Dermis blood vessel endothelial cell (primary cell): ENCODE measurements at places on chromosomes 3 and 15. TPM values are rescaled to one million over a fixed set of nuclear protein-coding genes. Genes with fewer than 3 reads are reported as not detected.

Gene XCR1
- total RNA-seq = not detected in 2 replicates

Gene ADCY5
- 0.17 and 1.3 TPM in 2 replicates for total RNA-seq

Gene GOLGA6D
- total RNA-seq = not detected in 2 replicates

DNA sequence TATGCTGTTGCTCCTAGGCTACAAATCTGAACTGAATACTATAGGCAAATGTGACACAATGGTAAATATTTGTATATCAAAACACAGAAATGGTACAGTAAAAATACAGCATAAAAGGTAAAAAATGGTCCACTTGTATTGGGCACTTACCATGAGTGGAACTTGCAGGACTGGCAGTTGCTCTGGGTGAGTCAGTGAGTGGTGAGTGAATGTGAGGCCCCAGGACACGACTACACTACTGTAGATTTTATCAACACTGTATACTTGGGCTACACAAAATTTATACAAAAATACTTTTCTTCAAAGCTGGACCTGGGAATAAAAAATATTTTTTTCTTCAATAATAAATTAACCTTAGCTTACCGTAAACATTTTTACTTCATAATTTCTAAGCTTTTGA lies 41.6 kb upstream of the DUT start:
- DNase-seq = no peak

- peak; percentile 90 for DNase-seq
Observed at GRCh38 chr15:52568601-52569585, at the start of gene ARPP19. Gene ARPP19, minus strand, starts transcription at chr15:52569030. Its CDS starts 138 bp downstream, at chr15:52568892.

DNA sequence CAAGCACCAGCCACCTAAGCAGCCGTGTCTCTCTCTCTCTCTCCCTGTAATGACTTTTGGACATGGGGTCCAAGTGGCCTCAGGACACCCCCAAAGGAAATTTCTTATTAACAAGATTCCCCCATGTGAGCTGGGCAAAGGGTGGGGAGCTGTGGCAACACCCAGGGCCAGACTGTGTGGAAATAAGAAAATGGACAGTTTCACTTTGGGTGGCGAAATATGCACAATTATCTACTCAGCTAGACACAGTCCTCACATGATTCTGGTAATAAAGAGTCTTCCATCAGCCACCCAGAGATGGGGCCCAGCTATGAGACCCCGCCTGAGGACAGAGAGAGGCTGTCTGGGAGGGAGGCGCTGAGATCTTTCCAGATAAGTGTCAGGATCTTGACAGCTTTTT lies 96.8 kb upstream of the TPM1 start:
- DNase-seq = no peak

GRCh38 chr3:101011136-101011535 lies 17.9 kb upstream of the ABI3BP start:
- DNase-seq = no peak

- no peak for DNase-seq
Observed at GRCh38 chr3:112856537-112856936, 9.9 kb upstream of the CD200R1L start.

DNA sequence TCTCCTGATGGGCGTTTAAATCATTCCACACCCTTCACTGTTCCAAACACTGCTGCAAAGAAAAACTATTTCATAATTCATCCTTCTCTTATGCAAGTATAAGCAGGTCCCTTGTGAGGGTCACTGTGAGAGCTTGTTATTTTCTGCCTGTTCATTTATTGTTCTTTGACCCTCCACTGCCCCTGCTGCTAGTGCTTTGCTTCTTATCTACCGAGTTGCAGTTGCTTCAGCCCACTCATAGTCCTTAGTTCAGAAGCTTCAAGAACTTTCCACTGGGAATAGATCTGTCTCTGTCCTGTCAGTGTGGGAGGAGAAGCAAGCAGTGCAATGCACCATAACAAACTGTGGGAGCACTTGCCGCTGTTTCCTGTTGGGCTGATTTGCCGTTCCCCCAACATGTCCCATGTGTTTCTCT lies 39.8 kb downstream of the RIOX2 start:
- no peak for DNase-seq

DNA sequence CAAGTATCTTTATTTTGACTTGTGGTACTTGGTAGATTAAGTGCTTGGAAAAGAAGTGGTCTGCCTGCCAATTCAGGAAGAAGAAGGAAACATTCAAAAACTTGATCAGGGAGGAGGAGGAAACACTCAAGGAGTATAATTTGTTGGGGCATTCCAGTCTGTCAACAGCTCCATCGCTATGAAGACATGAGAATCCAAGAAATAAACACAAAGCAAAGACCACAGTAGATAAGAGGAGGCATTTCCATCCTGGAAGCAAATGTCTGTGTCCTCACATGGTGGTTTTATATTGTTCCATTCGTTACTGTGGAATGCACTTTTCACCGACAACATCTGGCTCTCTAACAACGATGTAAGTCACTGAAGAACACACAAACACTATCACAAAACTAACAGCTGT lies 176.1 kb upstream of the FRMD4B start:
- DNase-seq = no peak

GRCh38 chr3:112489674-112490479 lies 9.4 kb downstream of the BTLA start:
- no peak for DNase-seq

- no peak for DNase-seq
Observed at GRCh38 chr15:91499774-91500383, 353.6 kb upstream of the SLCO3A1 start.

DNA sequence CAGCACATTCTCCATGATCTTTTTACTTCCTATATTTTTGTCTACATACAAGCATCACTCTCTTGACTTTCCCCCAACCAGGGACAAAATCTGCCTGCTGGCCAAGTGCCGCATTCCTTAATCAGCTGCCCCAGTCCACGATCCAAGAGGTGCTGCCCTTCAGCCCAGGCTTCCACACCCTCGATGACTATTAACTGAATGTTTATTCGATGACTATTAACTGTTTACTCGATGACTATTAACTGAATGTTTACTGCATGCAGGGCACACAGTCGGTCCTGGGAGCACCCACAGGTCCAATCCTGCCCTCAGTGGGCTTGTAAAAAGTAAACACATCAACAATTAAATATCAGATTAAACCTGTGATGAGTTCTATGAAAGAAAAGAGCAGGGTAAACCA lies 256.9 kb downstream of the ARRDC4 start:
- no peak for DNase-seq

DNA sequence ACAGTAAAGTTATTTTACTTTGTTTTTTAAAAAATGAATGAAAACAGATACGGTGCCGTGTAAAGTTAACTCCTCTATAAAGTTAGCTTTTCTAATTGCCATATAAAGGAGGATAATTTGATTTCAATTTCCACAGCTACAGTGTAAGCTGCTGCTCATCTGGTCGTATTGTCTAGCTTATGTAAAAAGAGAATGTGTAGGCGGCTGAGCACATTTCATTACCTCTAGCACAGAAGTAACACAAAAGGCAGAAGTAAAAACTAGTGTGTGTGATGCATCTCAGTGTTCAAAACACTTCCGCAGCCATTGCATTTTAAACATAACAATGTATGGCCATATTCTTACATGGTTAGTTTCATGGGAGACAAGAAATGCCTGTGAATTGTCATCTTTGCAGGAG lies 105.0 kb upstream of the P2RY1 start:
- DNase-seq = no peak
